Smooth muscle cell of trachea (primary cell): ENCODE measurements at places on chromosomes 3 and 15. TPM values are rescaled to one million over a fixed set of nuclear protein-coding genes. Genes with fewer than 3 reads are reported as not detected.

RETNLB gene
- not detected in 2 replicates for total RNA-seq

TFDP2 gene
- total RNA-seq = 38.3 and 62.9 TPM in 2 replicates

GOLGA8M gene
- 0.73 and 1.2 TPM in 2 replicates for total RNA-seq

SLC28A1 gene
- total RNA-seq = not detected in 2 replicates

CCDC50 gene
- 105 and 112 TPM in 2 replicates for total RNA-seq

SEMA3F gene
- total RNA-seq = 7.4 and 7.6 TPM in 2 replicates

IQCF5 gene
- not detected in 2 replicates for total RNA-seq

ANXA2 gene
- total RNA-seq = 3,054 and 5,074 TPM in 2 replicates

SI gene
- not detected in 2 replicates for total RNA-seq

DPPA2 gene
- not detected in 2 replicates for total RNA-seq

CEMIP gene
- total RNA-seq = 111 and 613 TPM in 2 replicates

ZNF80 gene
- not detected in 2 replicates for total RNA-seq

ZBED2 gene
- not detected in 2 replicates for total RNA-seq

TLR9 gene
- total RNA-seq = under 0.01 and 0.17 TPM in 2 replicates

SLC6A1 gene
- total RNA-seq = under 0.01 TPM in 2 replicates

VGLL3 gene
- 25.7 and 55.6 TPM in 2 replicates for total RNA-seq

SNURF gene
- total RNA-seq = 14.0 and 17.2 TPM in 2 replicates

PLXNA1 gene
- total RNA-seq = 45.5 and 87.7 TPM in 2 replicates

SLC22A14 gene
- total RNA-seq = 0.15 TPM in 1 of 2 replicates, not detected in the other
